ENCODE measurements at places on chromosomes 2 and 18. TPM values are rescaled to one million over a fixed set of nuclear protein-coding genes. Genes with fewer than 3 reads are reported as not detected.

DNA sequence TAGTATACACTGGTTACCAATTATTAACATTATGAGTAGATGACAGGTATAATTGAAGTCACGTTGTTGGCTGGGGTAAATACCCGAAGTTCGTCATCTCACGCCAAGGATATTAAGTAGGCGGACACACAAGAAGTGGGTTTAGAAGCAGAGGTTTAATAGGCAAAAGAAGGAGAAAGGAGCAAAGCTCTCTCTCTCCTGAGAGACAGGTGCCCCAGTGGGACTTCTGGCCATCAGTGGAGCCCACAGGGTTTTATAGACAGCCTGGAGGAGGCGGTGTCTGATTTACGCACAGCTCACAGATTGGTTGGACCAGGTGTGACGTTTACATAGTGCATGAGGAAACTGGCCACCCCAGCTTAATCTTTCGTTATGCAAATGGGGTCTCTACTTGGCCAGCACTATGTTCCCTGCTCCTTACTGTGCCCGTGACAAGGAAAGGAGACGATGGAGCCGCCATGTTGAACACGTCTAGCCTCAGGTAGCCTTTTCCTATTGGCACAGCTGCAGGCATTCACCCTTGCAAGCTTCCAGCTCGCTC is 128.8 kb upstream of the KYNU start:
- no peak overlapping the region for H3K4me3 ChIP-seq
- no peaks in the 10 kb centered on the region for H3K4me1 ChIP-seq
- DNase-seq = no peak

GRCh38 chr2:105773568-105773967 is 28.9 kb downstream of the NCK2 start:
- no peak for DNase-seq
- H3K4me1 ChIP-seq = peaks cover 46% of the 10 kb centered on the region
- H3K4me3 ChIP-seq = no peak overlapping the region
- no peak overlapping the region for H3K27ac ChIP-seq

The DSG4 gene
- 0.89 TPM for total RNA-seq

The LIMS2 gene
- 9.8 TPM for total RNA-seq

DNA sequence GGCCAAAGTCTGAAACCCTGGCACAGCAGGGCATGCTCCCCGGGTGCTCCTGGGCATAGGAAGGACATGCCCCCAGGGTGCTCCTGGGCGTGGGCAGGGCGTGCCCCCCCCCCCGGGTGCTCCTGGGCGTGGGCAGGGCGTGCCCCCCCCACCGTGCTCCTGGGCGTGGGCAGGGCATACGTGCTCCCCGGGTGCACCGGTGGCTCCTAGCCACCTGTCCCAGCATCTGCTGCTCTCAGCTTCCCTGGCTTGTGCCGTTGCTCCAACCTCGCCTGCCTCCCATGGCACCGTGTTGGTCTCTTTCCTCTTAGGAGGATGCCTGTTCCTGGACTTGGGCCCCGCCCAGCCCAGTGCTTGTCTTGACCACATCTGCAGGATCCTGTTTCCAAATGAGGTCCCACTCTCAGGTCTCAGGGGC is 95.6 kb upstream of the CTDP1 start:
- peak; percentile 52 for DNase-seq
- no peaks in the 10 kb centered on the region for H3K27me3 ChIP-seq
- peaks cover 24% of the 10 kb centered on the region for H3K4me1 ChIP-seq
- H3K36me3 ChIP-seq = no peaks in the 10 kb centered on the region
- H3K4me3 ChIP-seq = no peak overlapping the region

GRCh38 chr18:63553081-63553480 is 10.9 kb downstream of the SERPINB12 start:
- H3K27me3 ChIP-seq = no peaks in the 10 kb centered on the region
- H3K36me3 ChIP-seq = no peaks in the 10 kb centered on the region
- H3K27ac ChIP-seq = peak overlapping the region; percentile 56
- no peak overlapping the region for H3K4me3 ChIP-seq
- H3K4me1 ChIP-seq = peaks cover 21% of the 10 kb centered on the region

DNA sequence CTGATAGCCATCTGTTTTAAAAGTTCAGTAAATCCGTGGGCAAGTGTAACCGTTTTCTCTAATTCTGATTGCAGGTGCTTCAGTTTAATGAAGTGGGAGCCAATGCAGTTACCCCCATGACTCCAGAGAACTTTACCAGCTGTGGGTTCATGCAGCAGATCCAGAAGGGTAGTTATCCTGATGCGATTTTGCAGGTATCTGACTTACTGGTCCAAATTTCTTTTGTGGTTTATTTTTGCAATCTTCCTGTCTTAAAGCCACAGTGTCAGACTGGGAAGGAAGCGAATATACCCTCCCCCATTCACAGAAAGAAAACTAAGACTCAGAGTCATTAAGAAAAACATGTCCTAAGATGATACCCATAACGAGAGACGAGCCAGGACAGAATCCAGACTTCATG is 7.7 kb downstream of the SERPINB2 start:
- DNase-seq = no peak
- H3K36me3 ChIP-seq = peaks cover 10% of the 10 kb centered on the region
- no peak overlapping the region for H3K27ac ChIP-seq
- H3K4me3 ChIP-seq = no peak overlapping the region

The PLGLB1 gene
- total RNA-seq = 1.6 TPM

GRCh38 chr2:119473621-119474370 is 42.1 kb downstream of the TMEM37 start:
- H3K27me3 ChIP-seq = no peaks in the 10 kb centered on the region
- DNase-seq = peak; percentile 34
- H3K27ac ChIP-seq = no peak overlapping the region
- no peak overlapping the region for H3K4me3 ChIP-seq
- H3K4me1 ChIP-seq = peaks cover 7% of the 10 kb centered on the region

The UCN gene
- total RNA-seq = 2.1 TPM

GRCh38 chr2:3292416-3292815 is 85.2 kb downstream of the EIPR1 start:
- no peak for DNase-seq
- no peak overlapping the region for H3K4me3 ChIP-seq
- no peaks in the 10 kb centered on the region for H3K36me3 ChIP-seq
- no peaks in the 10 kb centered on the region for H3K27me3 ChIP-seq
- no peaks in the 10 kb centered on the region for H3K4me1 ChIP-seq

The TRIM43 gene
- total RNA-seq = not detected

The LOXL3 gene
- 1.3 TPM for total RNA-seq

DNA sequence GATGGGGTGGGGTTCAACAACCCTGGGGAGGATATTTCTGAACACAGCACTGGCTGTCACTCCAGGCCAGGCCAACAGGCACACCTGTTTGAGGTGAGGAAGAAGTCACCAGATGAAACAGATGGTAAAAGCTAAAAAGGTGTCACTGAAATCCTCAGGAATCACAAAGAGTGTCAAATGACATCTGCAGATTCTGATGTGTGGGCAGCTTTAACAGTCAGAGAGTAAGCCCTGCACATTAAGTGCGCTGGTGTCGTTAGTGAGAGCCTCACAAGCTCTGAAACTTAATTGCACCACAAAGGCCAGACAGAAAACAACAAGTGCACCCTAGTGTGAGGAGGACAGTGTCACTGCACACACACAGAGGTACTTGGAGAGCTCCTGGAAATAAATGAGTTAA is 13.6 kb downstream of the FLACC1 start:
- DNase-seq = no peak
- H3K36me3 ChIP-seq = peaks cover 6% of the 10 kb centered on the region
- H3K27ac ChIP-seq = no peak overlapping the region
- H3K4me3 ChIP-seq = no peak overlapping the region
- no peaks in the 10 kb centered on the region for H3K4me1 ChIP-seq

- DNase-seq = peak; percentile 59
- peak within 1 kb of the TSS; percentile 74 for H3K4me3 ChIP-seq
- peaks cover 10% of the 10 kb centered on the region for H3K27me3 ChIP-seq
- H3K27ac ChIP-seq = no peak within 1 kb of the TSS
These were observed at the start of gene GRB14 for GRCh38 chr2:164620873-164621763. TSS of gene GRB14 (minus strand) at chr2:164621482. CDS start at chr2:164621309, 173 bp downstream.

The GALM gene
- 6.9 TPM for total RNA-seq

DNA sequence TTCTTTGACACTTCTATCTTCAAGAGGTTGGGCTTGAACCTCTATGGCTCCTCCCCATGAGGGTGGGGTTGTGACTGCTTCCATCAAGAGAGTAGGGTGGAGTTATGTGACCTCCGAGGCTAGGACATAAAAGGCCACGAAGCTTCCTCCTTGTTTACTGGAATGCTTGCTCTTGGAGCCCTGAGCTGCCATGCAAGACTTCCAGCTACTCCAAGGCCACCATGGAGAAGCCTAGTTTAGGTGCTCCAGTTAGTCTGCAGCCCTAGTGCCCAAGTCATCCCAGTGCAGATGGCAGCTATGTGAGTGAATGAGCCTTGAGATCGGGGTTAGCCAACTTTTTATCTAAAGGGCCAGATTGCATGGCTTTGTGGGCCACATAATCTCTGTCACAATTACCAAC is 2.4 kb upstream of the MERTK start:
- no peak overlapping the region for H3K27ac ChIP-seq
- H3K27me3 ChIP-seq = peaks cover 4% of the 10 kb centered on the region
- no peaks in the 10 kb centered on the region for H3K36me3 ChIP-seq
- no peak overlapping the region for H3K4me3 ChIP-seq

The ARHGAP28 gene
- total RNA-seq = 3.1 TPM

- no peaks in the 10 kb centered on the region for H3K27me3 ChIP-seq
- H3K36me3 ChIP-seq = no peaks in the 10 kb centered on the region
- no peak overlapping the region for H3K4me3 ChIP-seq
- H3K27ac ChIP-seq = no peak overlapping the region
These were observed 314.1 kb upstream of the THUMPD2 start for GRCh38 chr2:40093021-40093675.

The CCDC141 gene
- total RNA-seq = 1.3 TPM

The TMSB10 gene
- 859 TPM for total RNA-seq

GRCh38 chr2:186820303-186820702 is 28.7 kb downstream of the ZSWIM2 start:
- H3K27ac ChIP-seq = no peak overlapping the region
- no peaks in the 10 kb centered on the region for H3K4me1 ChIP-seq
- no peak overlapping the region for H3K4me3 ChIP-seq
- no peaks in the 10 kb centered on the region for H3K27me3 ChIP-seq

The C1GALT1C1L gene
- total RNA-seq = not detected

GRCh38 chr2:222102575-222103349 is 196.0 kb downstream of the PAX3 start:
- no peak overlapping the region for H3K4me3 ChIP-seq
- DNase-seq = no peak
- peaks cover 14% of the 10 kb centered on the region for H3K27me3 ChIP-seq
- no peaks in the 10 kb centered on the region for H3K36me3 ChIP-seq
- H3K27ac ChIP-seq = no peak overlapping the region

DNA sequence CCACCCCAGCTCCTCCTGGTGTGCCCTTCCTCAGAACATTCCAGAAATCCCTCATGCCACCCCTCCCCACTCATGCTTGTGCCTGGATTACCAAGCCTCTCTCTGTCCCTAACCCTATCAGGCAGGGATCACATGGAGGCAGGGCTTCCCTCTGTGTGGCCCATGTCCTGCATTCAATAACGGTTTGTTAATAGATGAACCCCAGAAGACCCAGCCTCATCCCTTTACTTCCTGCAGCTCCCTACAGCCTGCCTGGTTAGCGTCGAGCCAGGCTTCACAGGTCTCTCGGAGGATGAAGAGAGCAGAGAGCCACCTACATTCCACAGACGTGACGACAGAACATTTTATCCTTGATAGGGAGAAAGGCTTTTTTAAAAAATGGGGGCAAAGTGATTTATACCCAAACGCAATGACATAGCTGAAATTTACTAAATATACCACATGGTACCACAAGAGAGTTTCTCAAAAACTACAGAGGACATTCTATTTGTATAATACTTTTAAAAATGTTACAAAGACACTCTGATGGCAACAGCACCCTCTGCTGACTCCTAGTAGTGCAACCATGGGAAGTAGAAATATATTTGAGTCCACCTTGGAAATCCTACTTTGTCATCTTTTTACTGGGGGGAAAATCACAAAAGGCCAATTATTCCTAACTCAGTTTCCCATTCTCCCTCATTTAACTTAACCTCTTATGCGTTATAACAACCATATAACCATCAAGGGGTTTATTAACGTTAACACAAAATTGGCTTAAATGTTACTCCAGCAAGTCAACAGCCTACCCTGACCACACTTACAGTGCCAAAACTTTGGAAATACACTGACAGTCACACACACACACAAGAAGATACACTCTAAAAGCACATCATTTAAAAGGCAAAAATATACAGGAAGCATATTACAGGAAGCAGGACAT is 30.7 kb downstream of the FBXO15 start:
- no peaks in the 10 kb centered on the region for H3K27me3 ChIP-seq
- no peaks in the 10 kb centered on the region for H3K36me3 ChIP-seq
- no peak overlapping the region for H3K4me3 ChIP-seq

- no peak overlapping the region for H3K4me3 ChIP-seq
- no peaks in the 10 kb centered on the region for H3K27me3 ChIP-seq
- no peak for DNase-seq
- H3K36me3 ChIP-seq = no peaks in the 10 kb centered on the region
- peaks cover 14% of the 10 kb centered on the region for H3K4me1 ChIP-seq
These were observed 16.3 kb downstream of the SLC3A1 start for GRCh38 chr2:44291281-44292248.

The AP1S3 gene
- total RNA-seq = 8.4 TPM

DNA sequence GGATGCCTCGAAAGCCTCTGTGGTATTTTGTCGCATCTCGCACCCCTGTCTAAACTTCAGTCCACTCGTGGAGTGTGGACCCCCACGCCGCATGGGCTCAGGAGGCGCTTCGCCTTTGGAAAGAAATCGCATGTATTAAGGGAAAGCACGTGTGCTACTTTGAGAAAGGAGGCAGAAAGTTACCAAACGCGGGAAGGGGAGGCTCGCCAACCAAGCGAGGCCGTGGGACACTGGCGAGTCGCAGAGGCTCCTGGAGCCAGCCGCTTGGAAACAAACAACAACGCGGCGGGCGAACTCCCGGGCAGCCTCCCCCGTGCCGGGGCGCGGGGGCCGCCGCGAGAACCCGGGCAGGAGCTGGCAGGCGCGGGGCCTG is 455 bp upstream of the AGAP1 start:
- H3K4me3 ChIP-seq = peak overlapping the region; percentile 61
- peaks cover 31% of the 10 kb centered on the region for H3K4me1 ChIP-seq
- H3K36me3 ChIP-seq = no peaks in the 10 kb centered on the region
- DNase-seq = peak; percentile 84
- no peaks in the 10 kb centered on the region for H3K27me3 ChIP-seq
- H3K27ac ChIP-seq = peak overlapping the region; percentile 71

GRCh38 chr2:100875516-100876230 is 55.7 kb downstream of the NPAS2 start:
- H3K27ac ChIP-seq = no peak overlapping the region
- no peak for DNase-seq
- no peaks in the 10 kb centered on the region for H3K4me1 ChIP-seq
- H3K27me3 ChIP-seq = no peaks in the 10 kb centered on the region
- no peak overlapping the region for H3K4me3 ChIP-seq

DNA sequence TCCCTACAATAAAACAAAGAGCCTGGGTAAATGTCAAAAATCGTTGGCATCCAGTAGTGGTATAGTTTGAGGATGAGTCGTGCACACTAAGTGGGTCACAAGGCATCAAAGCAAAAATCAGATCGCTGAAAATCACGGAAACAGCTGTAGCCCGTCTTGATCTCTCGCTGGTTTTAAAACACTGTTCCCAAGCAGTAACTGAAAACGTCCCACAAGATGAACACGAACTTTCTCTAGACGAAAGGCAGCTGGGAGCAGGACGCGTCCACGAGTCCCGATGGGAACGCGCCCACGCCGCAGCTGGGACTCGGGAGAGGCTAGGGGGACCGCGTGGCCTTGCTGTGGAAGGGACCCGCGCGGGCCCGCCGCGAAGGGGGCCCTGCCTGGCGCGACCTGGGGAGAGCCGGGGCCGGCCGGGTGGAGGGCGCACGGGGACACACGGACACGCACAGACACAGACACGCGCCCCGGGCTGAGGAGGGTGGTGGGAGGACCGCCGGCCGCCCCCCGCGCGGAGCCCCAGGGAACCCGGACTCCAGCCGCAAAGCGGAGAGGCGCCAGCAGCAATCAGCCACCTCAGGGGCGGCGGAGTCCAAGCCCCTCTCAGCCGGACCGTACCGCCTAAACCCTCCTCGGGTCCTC is 651 bp downstream of the STK17B start:
- H3K27me3 ChIP-seq = no peaks in the 10 kb centered on the region
- H3K27ac ChIP-seq = peak overlapping the region; percentile 97
- no peaks in the 10 kb centered on the region for H3K36me3 ChIP-seq
- peak overlapping the region; percentile 96 for H3K4me3 ChIP-seq
- no peak for DNase-seq
